ENCODE measurements at places on chromosomes 12 and 14.

DNA sequence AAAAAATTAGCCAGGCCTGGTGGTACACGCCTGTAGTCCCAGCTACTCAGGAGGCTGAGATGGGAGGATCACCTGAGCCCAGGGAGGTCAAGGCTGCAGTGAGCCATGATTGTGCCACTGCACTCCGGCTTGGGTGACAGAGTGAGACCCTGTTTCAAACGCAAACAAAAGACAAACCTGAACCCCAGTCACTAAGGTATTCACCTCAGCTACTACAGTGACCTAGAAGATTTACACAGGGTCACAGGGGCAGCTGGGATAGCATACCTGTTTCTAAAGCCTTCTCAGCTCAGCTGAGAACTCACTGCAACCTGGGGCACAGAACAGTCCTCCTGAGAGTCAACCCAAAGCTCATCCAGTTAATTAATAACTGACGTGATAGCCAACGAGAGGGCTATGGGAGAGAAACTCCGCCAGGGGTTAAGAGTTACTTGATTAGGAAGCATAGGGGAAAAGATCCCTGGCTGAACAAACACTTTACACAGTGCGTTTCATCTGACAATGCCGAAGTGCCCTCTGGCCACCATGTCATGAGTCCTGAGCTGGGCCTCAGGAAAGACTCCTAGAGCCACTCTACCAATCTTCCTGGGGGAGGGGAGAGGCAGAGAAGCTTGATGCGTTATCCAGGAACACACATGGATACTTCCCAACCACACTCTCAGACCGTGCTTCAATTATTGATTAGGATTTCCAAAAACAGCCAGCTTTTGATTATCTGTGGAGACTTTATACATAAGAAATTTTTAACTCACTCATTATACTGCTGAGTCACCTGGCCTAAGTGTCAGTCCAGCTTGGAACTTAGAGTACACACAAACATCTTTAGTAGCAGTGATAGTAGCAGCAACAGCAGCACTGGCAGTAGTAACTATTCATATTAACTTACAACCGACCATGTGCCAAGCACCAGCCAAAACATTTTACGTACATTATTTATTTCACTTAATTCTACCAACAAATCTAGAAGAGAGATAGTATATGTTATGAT, 48.2 kb downstream of the FOXN3 start:
- no peak for DNase-seq

GRCh38 chr12:45895961-45896360, 94.4 kb downstream of the SCAF11 start:
- DNase-seq, result no peak

GRCh38 chr12:117875744-117876435, 92.9 kb downstream of the KSR2 start:
- DNase-seq, result peak; percentile 30

GRCh38 chr14:82075566-82075965, 541.9 kb upstream of the SEL1L start:
- DNase-seq, result peak; percentile 64

- DNase-seq, result no peak
Observed at GRCh38 chr12:42090899-42091298, 53.8 kb downstream of the GXYLT1 start.

DNA sequence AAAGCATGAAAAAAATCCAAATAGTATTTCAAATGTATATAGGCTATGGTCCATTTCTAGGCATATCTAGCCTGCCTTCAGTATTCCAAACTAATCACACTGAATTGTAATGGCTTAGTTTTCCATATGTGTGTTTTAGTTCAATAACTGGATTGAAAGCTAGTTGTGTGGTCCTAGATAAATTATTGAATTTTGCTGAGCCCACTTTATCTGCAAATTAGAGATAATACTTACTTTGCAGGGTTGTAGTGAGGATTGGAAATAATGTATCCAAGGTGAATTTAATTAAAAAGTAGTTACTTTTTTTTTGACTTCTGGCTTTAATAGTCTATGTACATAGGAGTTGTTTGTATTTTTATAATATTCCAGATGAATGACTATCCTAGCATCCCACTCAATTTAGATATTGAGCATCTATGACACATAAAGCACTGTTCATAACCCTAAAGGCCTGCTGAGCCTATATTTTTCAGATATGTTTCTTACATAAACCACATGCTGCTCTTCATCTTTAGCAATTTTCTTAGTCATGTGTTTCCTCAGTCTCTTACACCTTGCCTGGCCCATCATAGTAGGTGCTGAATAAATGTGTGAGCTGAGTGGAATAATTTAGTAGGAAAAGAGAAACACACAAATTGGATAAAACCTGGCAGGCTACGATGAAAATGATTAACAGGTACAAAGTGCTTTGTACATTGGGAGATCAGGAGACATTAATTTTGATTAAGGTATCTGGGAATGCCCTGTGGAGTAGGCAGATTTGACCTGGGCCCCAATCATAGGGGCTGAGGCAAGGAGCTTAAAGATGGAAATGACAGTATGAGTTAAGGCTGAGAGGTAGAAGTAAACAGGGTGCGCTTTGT, 1.1 kb upstream of the ATP23 start:
- DNase-seq, result no peak

DNA sequence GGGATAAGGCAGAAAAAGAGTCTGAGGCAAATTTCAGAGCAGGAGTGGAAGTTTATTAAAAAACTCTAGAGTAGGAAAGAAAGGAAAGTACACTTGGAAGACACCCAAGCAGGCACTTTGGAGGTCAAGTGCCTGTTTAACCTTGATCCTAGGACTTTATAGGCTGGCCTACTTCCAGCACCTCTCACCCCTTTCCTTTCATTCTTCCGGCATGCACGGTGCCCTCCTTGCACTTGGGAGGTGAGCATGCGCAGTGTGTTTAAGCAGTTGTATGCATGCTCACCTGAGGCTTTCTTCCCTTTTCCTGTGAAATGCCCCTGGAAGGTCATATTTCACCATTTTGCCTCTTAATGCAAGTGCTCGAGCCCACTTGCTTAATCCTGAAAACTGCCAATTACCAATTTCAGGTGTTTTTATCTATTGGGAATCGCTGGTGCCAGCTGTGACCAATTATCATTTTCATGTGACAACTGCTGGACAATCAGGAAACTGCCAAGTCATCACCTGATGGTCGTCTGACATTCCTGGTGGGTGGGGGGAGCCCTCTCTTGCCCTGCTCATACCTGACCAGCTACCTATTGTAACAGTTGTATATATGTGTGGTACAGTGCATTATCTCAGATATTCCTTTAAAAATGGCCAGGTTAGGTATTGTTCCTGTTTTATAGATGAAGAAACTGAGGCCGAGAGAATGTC, 53.5 kb downstream of the SUDS3 start:
- no peak for DNase-seq

- DNase-seq, result no peak
Observed at GRCh38 chr12:127130506-127131124, 1136.4 kb upstream of the TMEM132C start.

Data from testis (tissue), 5 donors.